ENCODE measurements at places on chromosomes 12 and 14. TPM values are rescaled to one million over a fixed set of nuclear protein-coding genes. Genes with fewer than 3 reads are reported as not detected.

The PIANP gene
- polyA plus RNA-seq = 0.28 TPM

The SOAT2 gene
- not detected for polyA plus RNA-seq

- no peaks in the 10 kb centered on the region for H3K4me1 ChIP-seq
- H3K27me3 ChIP-seq = no peaks in the 10 kb centered on the region
- no peak overlapping the region for H3K27ac ChIP-seq
- no peak overlapping the region for H3K4me3 ChIP-seq
Measured at GRCh38 chr14:62776300-62776699, 269.0 kb downstream of the KCNH5 start.

DNA sequence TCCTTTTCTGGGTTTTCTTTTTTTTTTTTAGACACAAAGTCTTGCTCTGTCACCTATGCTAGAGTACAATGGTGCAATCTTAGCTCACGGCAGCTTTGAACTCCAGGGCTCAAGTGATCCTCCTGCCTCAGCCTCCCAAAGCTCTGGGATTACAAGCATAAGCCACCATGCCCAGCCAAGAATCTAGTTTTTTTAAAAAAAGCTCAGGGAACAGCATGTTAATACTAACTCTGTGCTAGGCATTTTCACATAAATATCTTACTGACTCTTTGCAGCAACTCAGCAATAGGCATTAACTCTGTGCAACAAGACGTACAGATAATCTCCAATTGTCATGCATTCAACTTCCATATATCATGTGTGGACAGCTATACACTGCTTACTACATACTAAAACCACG, 97.4 kb downstream of the LLPH start:
- H3K36me3 ChIP-seq = no peaks in the 10 kb centered on the region
- DNase-seq = no peak
- H3K27me3 ChIP-seq = no peaks in the 10 kb centered on the region
- peaks cover 3% of the 10 kb centered on the region for H3K4me1 ChIP-seq

DNA sequence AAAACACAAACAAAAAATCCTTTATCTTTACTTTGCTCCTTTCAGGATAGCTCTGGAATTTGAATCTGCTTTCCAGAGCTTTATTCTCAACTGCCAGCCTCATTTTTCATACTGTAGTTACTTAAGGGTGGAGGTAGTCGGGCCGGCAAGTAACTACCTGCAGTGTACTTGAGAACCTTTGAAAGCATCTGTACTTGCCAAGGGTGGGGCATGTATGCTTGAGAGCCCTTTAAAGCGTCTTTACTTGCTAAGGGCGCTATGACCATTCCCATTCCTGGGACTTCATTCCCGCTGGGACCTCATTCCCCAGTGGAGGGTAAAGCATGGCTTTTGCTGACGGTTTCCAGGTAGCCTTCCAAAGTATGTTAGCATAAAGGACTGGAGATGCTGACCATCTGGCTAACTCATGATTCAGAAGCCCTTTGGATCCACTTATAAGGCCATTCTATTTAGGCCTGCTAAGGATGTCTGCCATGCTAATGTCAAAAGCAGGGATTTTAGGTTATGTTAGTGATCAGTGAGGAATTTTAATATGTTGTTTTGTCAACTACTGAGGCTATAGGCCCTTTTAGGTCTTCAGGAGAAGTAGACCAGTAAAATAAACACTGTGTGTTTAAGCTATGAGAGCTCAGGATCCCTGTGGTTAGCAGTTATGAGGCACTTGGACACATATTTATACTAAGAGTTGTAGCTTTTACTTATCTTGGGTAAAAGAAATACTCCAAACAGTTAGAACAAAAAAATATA, 74.9 kb downstream of the CRADD start:
- no peak overlapping the region for H3K27ac ChIP-seq
- H3K36me3 ChIP-seq = no peaks in the 10 kb centered on the region
- no peak for DNase-seq
- peaks cover 22% of the 10 kb centered on the region for H3K4me1 ChIP-seq

The PRIMA1 gene
- polyA plus RNA-seq = 27.5 TPM
